ENCODE measurements at places on chromosomes 11 and 22.

DNA sequence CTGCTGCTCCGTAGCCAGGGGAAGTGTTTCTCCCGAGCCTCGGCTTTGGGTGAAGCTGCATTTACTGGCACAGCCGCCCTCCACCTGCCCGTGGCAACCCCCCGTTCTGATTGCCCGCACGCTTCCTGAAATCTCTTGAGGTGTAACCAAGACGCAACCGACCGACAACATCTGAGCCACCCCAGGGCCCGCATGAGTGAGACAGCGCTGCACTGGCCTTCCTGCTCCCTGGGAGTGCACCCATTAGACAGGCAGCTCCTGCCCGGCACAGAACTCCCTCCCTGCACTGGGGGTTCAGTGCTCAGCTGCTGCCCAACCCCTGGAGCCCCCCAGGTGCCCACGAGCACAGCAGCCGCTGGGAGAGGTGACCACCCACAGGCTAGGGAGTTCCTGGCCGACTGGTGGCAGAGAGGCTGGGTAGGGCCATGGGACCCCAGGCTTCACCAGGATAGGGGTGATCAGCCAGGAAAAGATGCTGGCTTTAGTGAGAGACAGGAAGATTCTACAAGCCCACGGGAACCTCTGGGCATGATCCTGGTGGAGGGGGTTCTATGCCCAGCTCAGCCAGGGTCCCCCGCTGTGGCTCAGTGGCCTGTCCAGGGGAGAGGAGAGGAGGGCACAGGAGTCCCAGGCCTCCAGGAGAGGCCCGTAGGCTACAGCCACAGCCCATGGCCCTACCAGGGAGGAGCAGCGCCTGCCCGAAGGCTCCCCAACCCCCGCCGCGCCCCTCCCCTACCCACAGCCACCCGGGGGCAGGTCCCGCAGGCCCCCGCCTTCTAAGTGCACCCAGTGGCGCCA, 14.6 kb downstream of the PLXNB2 start:
- DNase-seq: no peak

DNA sequence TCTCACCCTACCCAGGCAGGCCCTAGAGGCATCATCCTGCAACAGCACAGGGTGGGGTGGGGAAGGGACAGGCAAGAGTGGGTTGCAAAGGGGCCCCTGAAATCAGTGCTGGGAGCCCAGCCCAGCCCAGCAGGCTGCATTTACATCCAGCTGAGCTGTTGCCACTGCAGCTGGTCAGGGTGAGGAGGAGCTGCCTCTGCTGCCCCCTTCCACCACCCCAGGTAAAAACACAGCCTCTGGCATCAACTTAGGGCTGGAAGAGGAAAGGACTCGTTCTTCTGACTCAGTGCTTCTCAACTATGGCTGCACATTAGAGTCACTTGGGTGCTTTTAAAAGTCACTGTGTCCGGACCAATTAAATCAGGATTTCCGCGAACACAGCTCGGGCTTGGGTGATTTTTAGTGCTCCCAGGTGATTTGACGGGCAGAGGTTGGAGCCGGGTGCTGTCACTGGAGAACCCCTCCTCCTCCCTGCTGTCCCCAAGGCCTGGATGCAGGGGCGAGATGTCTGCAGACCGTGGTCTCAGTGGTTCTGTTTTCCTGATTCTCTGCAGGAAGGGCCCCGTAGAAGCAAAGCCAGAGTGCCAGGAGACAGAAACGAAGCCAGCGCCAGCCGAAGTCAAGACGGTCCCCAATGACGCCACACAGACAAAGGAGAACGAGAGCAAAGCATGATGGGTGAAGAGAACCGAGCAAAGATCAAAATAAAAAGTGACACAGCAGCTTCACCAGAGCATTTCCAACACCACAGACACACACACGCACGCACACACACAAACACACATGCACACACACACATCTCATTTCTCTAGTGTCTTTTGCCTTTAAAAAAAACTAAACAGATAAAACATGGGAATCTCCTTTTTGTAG, 39.4 kb upstream of the TTC12 start:
- no peak for DNase-seq

DNA sequence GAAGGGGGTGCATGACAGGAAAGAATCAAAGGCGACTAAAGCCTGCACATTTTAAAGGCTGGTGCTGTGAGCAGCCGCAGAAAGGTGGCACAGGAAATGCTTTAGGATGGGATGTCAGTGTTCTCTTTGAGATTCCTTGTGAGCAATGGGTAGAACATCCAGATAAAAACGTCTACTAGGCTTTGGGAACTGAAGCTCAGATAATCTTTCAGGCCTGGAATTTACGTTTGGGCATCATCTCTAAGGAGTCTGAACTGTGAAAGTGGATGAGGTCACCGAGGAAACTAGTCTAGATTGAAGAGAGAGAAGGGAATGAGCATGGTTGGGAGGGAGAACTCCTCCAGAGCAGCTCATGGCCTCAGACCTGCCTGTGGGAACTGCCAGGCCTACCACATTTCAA, 65.7 kb downstream of the FLI1 start:
- DNase-seq: no peak

- DNase-seq: peak; percentile 3
Observed at GRCh38 chr11:124085997-124086846, 29.0 kb upstream of the VWA5A start.

DNA sequence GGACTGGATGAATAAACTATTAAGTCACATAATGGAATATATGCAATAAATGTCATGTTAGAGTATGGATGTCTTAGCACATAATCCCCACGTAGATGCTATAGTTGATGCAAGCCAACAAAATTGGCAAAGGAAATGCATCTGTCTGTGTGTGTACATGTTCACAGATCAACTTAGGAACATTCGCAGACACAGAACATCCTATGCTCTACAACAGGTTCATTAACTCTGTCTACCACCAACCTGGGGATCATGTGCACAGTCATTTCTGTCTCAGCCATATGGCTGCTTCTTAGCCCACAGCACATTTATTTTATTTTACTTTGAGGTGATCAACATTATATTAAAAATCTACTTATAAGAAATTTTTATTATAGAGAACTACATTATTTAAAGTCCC, 4.9 kb downstream of the MSANTD4 start:
- DNase-seq: no peak

DNA sequence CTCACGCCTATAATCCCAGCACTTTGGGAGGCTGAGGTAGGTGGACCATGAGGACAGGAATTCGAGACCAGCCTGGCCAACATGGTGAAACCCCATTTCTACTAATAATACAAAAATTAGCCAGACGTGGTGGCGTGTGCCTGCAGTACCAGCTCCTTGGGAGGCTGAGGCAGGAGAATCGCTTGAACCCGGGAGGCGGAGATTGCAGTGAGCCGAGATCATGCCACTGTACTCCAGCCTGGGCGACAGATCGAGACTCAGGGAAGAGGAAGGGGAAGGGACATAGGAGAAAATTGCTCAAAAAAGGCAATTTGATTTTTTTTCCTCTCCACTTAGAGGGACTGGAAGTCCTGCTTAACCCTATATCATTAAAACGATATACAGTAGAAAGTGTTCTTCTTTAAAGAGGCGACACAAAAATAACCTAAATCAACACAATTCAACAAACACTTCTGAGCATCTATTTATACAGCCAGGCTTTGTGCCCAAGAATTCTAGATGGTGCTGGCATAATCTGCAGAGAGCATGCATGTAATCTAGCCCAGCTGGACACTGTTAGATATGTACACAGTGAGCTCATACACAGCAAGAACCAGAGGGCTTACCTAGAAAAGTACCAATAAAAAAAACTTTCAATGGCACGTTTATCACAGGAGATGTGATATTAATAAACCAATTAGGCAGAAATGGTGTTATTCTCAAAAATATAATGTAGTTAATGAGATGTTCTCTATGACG, 20.9 kb upstream of the DENND5A start:
- DNase-seq: no peak

DNA sequence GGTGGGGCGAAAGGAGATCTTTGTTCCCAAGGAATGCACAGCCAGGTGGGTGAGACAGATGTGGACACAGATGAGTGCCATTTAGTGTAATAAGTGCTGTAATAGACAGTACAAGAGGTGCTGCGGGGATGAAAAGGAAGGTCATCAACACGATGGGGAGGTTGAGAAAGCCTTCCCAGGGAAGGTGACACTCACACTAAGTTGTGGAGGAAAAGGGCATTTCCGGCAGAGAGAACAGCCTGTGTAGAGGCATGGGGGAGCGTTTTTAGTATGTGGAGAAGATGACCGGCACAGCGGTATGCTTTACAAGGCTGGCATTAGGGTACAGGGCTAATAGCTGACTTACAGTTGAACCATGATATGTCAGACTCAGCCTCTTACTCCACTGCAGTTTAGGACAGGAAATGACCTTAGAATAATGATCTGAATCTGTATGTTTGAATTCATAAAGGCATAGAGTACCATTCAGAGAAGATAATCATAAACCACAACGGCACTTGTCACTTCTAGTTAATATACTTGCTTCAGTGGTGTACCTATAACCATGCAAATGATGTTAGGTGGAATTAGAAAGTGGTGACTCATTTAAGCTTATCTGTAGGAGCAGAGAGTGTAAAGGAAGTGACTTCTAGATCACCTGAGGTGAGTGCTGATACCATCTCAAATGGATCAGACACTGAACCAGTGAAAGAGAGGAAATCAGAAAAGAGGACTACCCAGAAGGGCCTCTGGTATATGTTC, 60.6 kb downstream of the FAM83F start:
- peak; percentile 24 for DNase-seq

- no peak for DNase-seq
Observed at GRCh38 chr11:22878039-22878438, 17.8 kb upstream of the CCDC179 start.

DNA sequence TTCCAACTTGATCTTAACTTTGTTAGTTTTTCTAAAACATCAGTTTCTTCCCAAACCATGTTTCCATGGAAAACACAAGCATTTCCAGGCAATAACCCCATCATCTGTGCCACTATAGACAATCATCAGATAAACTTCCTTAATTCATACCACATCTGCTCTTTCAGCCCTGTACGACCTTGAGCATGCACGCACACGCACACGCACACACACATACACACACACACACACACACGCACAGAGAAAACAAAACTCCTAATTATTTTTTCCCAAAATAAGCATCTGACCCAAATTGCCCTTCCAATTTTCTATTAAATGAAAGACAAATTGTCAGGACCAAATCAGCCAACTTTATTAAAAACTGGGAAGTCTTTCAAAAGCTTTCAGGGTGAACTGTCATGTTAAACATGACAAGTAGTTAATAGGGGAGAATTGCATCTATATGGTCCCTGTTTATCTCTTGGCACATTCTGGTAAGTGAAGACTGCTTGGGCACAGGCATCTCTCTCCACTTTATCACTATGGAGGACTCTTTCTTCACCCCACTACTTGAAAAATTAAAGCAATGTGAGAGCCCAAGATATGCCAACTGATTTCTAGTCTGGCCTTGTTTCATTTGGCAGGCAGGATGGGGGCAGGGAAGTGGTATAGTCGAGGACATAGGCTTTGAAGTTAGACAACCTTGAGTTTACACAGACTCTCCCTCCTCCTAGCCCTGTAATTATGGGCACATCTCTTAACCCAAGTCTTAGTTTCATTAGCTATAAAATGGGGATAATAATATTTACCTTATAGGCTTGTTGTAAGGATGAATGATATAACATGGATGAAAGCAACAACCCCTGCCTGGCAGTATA, 15.1 kb downstream of the ADM start:
- no peak for DNase-seq

GRCh38 chr22:26763633-26764361, 106.4 kb downstream of the MIAT start:
- no peak for DNase-seq

DNA sequence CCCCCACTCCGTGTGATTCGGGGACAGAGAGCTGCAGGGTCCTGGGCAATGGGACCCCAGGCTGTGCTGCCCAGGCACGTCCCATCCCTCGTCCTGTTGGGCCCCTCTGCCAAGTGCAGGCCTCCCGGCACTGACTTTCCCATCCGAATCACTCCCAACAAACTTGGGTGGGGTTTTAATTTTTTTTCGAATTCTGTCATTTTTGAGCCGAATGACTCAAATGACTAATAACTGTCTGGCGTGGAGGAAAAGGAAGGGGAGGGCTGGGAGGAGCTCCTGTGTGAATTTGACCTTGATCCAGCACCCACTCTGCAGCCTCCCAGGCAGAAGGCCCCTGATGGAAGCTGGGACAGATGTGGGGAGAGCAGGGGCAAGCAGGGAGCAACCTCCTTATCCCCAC, 1173.2 kb downstream of the BRD1 start:
- DNase-seq: no peak

GRCh38 chr22:31646186-31647019, 15.6 kb downstream of the PISD start:
- DNase-seq: no peak

DNA sequence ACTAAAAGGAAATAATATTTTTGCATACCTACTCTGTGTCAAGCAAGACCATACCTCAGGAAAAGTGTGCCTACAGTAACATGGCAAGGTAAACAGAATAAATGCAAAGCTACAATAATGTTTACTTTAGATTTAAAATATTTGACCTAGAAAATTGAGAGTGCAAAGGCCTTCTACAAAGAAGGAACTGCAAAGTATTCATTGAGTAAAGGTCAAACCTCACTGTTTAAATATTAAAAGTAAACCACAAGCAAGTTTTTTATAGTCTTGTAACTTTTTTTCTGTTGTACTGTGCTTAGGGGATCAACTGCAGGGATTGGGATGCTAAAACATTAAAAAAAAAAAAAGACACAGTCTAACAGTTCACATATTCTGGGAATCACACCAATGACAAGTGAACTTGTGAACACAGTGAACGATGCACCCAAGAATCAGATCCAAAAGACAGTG, 48.8 kb downstream of the CWF19L2 start:
- DNase-seq: no peak

Data from NCI-H2227 treated with DMSO at 0.1 percent for 48 hours (cell line).